T-helper 17 cell (primary cell): ENCODE measurements at places on chromosomes 3 and 15.

DNA sequence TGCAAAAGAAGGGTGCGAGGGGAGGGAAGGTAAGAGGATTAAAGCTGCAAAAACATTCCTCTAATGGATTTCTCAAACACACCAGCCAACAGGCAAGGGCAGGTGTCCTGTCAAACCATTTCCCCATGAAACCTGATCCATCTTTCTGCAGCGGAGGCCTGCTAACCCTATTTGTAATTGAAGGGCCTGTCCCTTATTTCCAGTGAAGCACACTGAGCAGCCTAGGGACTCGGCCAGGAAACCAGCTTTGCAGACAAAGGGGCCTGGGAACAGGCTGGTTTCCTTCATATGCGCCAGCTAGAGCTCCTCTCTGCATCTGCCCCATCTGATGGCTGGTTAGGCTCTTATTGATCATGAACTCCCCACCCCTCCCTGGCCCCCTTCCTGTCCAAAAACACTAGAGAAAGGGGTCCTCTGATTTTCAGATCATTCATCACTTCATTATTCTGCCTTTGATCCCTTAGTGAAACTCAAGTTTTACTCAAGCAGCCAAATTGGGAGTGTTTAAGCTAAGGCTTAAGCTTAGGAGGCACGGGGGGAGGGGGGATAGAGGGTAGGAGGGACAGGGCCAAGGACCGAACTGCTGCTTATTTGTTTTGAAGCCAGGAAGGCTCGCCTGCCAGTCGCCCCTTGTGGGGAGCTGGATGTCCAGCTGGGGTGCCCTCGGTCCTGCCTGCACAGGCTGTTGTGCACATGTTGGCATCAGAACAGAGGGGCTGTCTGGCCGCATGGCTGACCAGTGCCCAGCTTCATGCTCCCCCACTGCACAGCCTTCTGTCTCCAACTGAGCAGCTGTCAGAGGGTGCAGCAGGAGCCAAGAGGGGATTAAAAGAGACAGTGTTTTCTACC lies 53.1 kb downstream of the BOC start:
- DNase-seq, result no peak

DNA sequence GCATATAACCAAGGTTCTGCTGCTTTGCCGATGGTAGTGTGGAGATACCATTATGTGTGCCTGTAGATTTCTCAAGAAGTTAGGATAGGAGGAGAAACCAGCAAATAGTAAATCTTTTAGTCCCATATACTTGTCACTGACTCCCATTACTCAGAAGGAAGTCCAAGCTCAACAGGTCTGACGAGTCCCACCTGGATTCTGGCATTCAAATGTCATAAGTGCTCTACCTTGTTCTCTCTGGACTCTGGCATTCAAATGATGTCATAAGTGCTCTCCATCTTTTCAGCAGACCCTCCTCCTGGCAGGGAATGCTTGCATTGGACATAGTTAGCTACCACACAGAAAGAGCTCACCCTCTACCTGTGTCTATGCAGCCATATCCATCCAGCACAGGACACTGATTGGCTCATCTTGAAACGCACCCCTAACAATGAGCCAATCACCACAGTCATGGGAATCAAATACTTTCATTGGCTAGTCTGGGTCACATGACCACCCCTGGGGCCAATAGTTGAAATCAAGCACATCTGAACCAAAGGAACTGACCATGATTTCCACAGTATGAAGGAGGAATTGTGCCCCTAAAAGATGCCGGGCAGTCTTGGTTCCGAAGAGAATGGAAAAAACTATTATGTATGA lies 205.0 kb upstream of the ADAMTS9 start:
- DNase-seq, result no peak

DNA sequence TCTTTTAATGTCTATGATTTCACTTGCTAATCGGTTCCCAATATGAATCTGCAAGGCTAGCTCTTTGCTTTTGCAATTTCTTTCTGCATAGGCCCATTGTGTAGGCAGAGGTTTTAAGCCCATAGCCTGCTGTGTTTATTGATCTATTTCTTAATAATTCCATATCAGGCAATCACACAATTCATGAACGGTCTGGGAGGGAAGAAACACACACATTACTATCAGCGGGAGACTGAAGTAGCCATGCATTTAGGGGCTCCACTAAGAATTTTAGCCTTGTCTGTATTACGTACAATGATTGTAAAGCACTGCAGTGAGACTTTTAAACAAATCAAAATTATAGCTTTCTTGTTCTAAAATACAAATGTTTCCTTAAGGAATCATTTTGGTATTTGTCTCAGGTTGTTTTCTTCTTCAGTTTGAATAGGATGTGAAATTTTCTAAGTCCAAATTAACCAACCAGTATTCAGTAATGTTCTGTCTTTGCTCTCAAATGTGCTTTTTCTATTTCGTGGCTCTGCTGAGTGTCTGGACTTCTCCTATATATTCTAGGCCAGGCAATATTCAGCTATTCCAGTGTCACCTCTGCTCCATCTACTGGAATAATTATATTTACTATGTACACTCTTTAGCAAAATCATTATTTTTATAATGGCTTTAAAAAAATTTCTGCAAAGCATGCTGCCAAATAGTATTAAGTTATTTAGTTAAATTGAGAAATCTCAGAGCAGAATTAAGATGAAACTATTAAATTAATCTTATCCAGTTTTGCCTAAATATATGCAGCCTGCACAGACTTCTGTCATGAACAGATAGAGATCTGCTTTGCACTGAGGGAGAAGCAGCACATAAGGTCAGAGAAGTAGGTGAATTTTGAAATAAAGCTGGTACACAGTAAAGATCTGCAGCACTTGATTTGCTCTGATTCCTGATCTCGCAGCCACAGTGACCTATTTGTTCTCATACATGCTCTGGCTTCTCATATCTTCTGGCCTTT lies 103.0 kb upstream of the NAALADL2 start:
- no peak for DNase-seq

DNA sequence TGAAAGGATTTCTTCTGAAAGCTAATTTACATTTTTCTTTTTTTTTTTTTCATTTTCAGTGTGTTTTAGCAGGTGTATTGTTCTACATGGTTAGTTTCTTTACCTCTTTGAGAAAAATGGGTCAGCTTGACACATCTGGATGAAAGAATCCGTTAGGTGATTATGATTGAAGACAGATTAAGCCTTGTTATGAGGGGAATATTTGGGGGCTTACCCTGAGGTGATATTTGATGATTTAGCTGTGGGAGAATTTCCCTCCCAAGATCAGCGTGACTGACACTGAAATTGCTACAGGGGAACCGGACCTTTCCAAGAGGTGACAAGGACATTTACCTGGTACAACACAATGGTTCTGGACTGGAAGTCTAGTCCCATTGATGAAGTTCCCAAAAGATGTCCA lies 147.5 kb downstream of the NFKBIZ start:
- DNase-seq, result no peak

DNA sequence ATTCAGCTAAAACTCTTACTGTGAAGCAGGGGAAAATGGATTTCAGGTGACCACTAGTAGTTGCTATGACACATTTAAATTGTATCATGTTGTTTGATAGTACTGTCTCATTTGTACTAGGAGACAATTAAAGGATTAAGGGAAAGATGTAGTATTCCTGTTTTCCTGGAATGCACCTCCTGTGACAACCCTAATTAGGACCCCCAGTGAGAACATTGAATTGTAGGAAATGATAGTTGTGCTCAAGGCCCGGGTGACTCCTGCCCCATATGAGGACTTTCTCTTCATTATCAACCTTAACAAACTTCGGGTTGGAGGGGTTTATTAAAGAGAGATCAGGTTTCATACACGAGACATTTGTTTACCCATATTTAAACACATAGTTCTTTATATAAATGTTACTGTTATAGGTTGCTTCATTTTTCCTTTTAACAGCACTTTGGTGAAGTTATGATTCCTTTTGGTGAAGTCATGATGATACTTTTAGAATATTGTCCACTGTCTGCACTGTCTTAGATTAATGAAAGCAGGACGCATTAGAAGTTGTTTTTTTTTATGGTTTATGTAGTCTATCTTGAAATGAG lies 392.6 kb upstream of the NAALADL2 start:
- no peak for DNase-seq

DNA sequence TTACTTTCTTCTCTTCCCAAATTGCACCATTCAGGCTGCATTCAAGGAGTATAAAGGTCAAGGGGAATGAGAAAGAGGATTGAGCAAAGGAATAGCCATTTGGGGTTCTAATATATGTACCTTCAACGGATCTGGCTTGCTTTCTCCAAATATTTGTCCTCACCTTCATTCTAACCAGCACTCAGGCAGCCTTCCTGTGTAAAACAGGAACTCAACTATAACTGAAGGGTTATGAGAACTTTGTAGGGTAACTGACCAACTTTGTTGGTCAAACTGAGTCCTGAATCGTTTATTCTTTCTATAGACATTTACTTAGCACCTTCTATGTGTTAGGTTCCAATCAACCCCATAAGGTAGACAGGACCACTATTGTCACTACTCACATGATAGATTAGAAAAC lies 5.1 kb upstream of the CPOX start:
- no peak for DNase-seq
